ENCODE measurements at places on chromosomes 4 and X.

DNA sequence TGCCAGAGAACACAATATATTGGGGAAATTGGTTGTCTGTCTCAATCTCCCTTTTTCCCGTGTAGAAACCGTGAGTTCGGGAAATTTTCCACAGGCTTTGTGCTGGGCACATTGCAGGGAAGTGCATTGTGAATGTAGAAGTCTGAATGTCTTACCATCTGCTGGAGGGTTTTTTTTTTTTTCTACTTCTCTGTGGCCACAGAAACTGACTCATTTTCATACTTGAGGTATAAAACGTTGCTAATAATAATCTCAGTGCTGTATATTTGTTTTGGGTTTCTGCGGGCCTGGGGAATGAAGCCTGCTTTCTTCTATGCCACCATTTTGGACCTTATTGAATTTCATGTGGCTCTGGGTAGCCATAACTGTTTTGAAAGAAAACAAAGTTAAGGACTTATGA is 1001.2 kb downstream of the STIM2 start:
- no peak for DNase-seq

GRCh38 chr4:7790999-7791398 is 148.7 kb downstream of the AFAP1 start:
- DNase-seq, result no peak

DNA sequence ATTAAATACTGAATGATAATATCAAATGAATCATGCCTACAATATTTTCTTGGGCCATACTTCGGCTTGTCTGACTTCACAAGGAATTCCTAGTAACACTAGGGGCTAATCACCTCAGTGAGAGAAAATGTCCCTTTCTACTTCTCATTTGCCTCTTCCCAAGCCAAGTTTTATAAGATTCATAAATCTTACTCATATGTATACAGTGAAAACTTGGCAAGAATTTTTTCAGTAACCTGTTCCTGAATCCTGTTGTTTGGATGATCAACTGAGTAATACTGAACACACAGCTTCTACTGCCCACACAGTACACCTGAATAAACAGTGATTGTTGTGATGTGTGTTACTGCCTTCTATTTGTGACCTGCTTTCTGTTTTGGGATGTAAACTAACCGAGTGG is 16.5 kb downstream of the TMPRSS11E start:
- DNase-seq, result no peak

DNA sequence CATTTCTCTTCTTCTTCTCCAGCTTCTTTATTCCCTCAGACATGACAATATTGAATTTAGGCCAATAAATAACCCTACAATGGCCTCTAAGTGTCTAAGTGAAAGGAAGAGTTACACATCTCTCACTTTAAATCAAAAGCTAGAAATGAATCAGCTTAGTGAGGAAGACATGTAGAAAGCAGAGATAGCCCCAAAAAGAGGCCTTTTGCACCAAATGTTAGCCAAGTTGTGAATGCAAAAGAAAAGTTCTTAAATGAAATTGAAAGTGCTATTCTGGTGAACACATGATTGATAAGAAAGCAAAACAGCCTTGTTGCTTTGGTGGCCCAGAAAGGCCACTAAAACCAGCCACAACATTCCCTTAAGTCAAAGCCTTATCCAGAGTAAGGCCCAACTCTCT is 146.2 kb upstream of the HHIP start:
- no peak for DNase-seq

- DNase-seq, result no peak
These were observed 35.8 kb downstream of the APLN start for GRCh38 chrX:129618997-129619396.

GRCh38 chr4:126241634-126242033 is 926.9 kb downstream of the FAT4 start:
- DNase-seq, result no peak

DNA sequence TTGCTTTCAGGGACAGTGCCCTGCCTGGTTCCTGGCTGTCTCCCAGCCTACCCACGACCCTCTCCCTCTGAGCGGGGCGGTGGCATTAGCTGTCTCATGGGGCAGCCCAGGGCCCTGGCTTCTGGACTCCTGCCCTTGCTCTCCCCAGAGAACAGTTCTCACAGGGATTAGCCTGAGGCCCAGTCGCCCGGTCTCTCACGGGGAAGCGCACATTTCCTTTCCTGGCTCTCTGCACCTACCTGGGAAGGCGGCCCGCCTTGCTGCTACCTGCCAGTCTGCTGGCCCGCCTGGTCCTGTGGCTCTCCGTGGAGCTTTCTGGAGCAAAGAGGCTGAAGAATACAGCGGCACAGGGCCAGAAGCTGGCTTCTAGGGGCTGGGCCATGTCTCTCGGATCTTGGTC is 128.4 kb downstream of the FHDC1 start:
- DNase-seq, result no peak

- no peak for DNase-seq
These were observed 3.9 kb downstream of the FGF2 start for GRCh38 chr4:122830426-122831095.

DNA sequence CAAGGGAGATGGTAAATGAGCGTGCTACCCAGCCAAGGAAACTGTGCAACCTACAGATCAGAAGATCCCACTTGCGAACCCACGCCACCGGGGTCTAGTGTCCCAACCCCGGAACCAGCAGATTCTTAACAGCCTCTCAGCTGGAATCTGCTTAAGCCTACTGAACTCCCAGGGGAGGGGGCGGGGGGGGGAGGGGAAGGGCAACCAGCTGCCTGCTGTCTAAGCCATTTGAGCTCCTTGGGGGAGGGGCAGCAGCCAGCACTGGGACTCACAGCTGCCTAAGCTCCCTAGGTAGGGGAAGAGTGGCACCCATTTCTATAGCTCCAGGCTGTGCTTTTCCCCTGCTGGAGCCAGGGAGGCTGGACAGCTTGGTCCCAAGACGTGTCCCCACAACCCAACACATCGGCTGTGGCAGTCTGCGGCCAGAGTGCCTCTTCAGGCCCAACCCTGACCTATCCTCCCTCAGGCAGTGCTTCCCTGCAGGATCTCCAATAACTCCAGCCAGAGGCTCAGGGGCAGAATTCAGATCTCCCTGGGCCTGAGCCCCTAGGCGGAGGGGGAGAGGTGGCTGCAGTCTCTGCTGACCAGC is 289.2 kb downstream of the LDB2 start:
- DNase-seq, result no peak

GRCh38 chrX:17471121-17471520 is 96.1 kb downstream of the NHS start:
- no peak for DNase-seq

GRCh38 chr4:111930659-111931058 is 214.6 kb upstream of the FAM241A start:
- no peak for DNase-seq

DNA sequence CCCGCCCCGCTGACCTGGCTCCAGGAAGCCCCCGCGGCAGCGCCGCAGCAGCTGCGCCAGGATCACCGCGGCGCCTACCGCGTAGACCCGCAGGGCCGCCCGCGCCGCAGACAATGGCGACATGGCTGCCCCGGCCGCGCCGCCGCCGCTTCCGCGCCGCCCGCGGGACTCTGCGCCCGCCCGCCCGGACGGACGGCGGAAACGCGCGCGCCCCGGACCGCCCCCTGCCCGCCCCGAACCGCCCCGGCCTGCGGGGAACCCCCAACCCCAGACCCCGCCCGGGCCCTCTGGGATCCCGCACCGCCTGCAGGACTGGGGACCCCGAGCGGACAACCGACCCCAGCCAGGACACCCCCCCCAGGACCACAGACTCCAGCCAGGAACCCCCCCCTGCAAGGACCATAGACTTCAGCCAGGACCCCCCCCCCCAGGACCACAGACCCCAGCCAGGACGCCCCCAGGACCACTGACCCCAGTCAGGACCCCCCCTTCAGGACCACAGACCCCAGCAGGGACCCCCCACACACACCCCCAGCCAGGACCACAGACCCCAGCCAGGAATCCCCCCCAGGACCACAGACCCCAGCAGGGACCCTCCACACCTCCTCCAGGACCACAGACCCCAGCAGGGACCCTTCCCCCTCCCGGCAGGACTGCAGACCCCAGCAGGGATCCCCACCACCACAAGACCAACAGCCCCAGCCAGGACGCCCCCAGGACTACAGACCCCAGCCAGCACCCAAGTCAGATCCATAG is at the start of the genes DHRSX and ZBED1:
Gene DHRSX, minus strand, starts transcription at position 174 of the 756 bp plus-strand sequence. Its CDS starts 51 bp downstream, at position 123.
Gene ZBED1, minus strand, starts transcription at position 174 of the 756 bp plus-strand sequence. CDS start 10,257 bp downstream, outside the sequence.
- DNase-seq, result peak; percentile 14

DNA sequence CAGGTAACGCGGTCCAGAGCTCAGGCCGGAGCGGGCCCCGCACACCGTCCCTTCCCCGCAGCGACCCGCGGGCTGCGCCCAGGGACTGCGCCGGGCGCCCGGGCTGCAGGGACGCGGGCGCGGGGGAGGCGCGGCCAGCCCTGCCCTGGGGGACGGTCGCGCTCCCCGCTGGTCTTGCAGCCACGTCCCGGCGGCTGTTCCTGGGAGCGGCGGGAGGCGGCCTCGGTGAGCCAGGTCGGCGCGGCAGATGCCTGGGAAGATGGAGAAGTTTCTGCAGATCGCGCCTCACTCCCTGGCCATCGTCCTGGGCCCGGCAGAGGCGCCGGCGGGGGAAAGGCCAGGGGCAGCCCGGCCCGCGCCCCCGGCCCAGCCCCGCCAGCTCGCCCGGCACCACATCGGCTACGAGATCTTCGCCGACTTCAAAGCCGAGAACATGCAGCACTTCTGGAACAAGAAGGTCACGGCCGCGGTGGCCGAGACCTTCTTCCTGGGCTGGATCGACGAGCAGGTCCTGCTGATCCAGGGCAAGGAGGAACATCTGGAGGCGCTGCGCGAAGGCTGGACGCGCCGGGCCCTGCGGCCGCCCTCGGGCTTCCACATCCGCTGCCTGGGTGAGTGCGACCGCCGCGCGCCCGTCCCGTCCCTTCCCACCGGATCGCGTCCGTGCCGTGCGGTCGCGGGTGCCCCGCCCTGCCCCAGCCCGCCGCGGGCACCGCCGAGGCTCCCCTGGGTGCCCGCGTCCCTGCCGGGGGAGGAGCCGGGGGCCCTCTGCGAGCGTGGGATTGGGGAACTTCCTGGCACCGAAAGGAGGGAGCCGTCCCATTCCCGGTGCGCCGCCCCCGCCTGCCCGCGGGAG is 107.4 kb upstream of the STOX2 start:
- DNase-seq, result no peak

- DNase-seq, result no peak
These were observed 36.0 kb upstream of the CCNG2 start for GRCh38 chr4:77120886-77121508.

GRCh38 chr4:54586320-54586955 is 71.3 kb upstream of the KIT start:
- no peak for DNase-seq

- no peak for DNase-seq
These were observed 2068.9 kb downstream of the PCDH7 start for GRCh38 chr4:32789026-32789608.

DNA sequence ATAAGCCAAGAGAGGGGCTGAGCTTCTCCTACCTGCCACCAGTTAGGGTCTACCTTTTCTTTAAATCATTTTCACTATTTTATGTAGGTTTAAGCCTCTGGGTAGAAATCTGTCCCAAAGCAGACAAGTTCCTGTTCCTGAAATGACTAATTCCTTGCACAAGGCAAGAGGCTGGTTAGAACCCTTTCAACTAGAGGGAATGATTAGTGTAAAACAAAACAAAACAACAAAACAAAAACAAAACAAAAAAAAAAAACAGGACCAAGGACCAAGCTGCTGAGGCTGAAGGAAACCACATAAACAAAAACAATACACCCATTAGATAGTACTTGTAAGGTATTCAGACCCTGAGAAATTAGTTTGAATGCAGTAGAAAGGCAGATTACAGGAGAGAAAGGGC is 62.7 kb downstream of the MAML3 start:
- no peak for DNase-seq

GRCh38 chrX:56978172-56978571 is 17.2 kb downstream of the SPIN3 start:
- no peak for DNase-seq

GRCh38 chr4:14340321-14340720 is 662.0 kb upstream of the CPEB2 start:
- no peak for DNase-seq

GRCh38 chrX:3169421-3169820 is 128.2 kb downstream of the ARSF start:
- DNase-seq, result no peak

DNA sequence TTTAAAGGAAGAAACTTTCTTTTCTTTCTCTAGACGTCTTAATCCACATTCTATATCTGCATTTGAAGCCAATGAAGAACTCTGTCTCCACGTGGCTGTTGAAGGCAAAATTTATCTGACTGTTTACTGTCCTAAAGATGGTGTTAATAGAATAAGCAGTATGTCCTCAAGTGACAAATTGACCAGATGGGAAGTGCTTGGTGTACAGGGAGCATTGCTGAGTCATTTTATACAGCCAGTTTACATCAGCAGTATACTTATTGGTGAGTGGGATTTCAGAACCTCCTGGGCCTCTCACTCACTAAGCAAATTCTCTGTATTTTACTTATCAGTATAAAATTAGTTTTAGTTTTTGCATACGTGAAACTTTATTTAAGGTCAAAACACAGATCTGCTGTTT is 33.7 kb downstream of the ADAD1 start:
- DNase-seq, result no peak

- DNase-seq, result no peak
These were observed 127.4 kb upstream of the TRIM2 start for GRCh38 chr4:153076861-153077260.

DNA sequence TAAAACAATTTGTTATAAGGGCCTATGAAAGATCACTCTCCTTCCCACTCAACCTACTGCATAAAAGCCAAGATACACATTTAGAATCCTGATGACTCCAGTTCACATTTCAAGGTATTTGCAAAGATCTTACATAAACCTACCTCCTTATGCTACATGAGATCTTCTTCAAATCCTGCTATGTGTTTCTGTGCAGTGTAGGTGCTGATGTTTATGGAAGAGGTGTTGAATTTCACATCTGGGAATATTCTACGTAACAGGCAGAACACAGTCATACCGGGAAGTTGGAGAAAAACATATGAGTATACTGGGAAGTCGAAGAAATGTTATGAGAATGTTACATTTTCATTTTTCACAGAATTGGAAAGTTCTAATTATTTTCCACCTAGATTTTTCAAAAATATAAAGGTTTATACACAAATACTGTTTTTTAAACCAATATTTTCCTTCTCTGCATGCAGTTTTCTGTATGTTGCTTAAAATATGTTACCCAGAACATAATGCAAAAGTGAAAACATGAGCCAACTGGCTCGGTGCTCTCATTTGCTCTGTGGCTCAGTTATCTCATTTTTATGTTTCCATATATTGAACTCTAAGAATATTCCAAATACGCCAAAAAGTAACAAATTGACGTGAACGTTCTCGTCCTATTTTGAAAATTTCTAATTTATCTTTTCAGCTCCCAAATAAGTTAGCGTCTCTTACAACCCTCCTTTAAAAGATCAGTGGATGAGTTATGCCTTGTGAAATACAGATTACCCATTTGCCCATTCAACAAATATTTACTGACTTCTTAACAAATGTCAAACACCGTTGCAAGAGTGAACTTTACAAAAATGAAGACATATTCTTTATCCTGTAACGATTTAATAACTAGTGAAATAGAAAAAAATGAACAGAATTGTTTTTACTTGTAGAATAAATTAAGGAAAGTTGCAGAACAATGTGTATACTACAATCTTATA is 899.3 kb downstream of the STIM2 start:
- no peak for DNase-seq

DNA sequence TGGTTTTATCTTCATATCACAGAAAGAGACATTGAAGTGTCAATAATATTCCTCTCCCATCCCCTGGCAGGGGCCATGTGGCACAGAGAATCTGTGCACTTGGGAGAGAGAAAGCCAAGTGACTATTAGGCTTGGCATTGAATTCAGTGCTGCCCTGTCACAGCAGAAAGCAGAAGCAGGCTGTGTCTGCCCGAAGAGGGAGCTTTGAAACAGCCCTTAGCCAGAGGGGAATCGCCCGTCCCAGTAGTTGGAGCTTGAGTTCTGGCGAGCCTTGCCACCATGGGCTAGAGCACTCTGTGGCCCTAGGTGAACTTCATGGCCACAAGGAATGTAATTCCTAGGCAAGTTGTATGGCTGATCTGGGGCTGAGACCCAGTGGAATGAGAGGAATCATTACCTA is 282.5 kb upstream of the PCDH10 start:
- no peak for DNase-seq
